ENCODE measurements at places on chromosomes 1 and 21.
A peak's percentile ranks its signal among the peaks of the same experiment; 100 is the strongest.

DNA sequence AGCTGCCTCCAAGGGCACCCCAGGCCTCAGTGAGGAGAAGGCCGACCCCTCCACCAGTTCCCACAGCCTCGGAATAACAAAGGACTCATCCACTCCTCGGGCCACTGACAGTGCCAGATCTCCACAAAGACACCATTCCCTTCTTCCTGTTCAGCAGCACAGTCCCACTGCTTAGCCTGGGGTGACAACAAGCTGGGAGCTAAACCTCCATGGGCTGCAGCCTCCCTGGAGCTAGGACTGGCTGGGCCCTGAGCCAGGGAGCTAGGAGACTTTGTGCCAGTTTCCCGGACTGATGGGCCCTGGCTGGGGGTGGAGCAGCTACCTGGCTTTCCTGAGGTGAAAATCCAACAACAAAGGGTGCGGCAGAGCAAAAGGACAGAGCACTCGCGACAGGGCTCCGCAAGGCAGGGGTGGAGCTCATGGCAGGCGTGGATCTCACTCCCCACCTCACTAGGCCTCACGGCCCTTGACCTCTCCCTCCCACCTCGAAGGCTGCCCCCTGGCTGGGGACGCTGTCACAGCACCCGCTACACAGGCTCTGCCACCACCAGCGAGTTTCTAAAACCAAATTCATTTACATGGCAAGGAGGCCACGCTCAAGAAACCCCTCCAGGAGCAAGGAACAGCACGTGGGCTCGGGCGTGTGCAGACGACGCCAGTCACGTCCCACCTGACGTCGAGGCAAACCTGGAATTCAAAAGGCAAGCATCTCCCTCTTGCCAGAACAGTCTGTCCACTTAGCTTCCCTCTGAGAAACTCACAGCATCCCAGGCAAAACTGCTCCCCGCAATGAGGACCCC, 13.8 kb downstream of the SLC35E2B start:
- DNase-seq = peak; percentile 68

GRCh38 chr1:221045842-221046831, 166.9 kb downstream of the HLX start:
- peak; percentile 10 for DNase-seq

GRCh38 chr21:33670076-33670978, 28.0 kb downstream of the ITSN1 start:
- DNase-seq = no peak

DNA sequence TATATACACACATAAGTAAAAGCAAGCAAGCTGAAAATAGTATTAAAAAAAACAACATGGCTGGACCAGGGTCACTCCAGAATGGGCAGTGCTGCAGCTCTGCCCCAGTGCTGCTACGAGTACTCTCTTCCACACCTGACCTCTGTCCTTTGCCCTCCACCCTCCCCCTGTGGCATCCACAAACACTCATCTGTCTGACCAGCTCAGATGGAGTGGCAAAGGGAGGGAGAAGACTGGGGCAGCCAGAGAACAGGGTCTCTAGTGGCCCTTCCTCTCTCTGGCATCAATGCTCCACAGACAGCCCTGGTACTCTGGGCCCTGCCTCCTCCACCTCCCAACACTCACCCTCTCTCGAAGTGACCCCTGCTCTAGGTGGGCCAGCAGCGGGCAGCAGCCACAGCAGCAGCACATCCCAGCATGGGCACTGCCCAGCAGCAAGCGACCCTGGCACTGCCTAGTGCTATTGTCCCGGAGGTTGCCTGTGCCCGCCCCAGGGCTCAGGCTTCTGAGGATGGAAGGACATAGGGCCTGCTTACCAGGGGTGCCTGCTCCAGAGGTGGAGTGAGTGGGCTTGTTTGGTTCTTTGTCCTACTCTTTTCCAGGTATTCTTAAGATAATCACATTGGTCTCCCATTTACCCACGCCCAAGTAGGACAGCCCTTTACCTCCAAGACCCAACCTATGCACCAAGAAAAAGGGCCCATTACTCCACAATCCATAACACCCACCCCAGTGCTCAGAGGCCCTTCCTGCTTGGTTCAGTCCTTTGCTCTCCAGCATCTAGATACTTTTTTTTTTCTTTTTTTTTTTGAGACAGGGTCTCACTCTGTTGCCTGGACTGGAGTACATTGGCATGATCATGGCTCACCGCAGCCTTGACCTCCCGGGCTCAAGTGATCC, 6.2 kb downstream of the ARHGEF2 start:
- no peak for DNase-seq

GRCh38 chr1:74523873-74524480, 11.6 kb upstream of the LRRC53 start:
- no peak for DNase-seq

DNA sequence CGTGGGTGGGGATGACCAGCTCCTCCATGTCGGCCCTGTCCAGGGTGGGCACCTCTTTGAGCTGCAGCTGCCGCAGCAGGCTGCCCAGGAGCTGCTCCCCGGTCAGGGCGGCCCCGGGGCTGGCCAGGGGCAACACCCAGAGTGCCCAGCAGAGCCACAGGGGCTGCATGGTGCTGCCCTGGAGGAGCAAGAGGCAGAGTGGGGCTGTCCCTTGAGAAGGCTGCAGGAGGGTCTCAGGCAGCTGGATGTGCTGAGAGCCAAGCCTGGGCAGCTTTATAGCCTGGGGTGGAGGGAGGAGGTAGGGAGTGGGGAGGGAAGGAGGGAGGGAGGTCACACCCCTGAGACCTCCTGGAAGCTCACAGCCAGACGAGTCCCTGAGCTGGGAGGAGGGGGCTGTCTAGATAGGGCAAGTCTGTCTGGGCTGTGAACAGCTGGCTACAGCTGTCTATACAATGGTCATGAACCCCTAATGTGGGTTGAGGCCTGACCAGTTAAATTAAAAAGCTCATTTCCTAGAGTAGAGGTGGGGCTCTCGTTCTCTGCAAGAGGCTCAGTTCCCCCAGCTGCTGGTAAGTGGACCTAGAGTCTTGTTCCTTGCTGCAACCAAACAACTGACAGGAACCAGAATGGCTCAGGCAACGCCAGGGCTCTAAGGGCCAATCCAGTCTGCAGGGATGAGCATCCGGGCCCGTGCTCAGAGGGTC, at the start of gene LEFTY1:
Gene LEFTY1 (minus strand): TSS at position 249 of the 704 bp plus-strand sequence. CDS start 80 bp downstream, at position 169.
- no peak for DNase-seq

GRCh38 chr1:6753320-6754140, 31.7 kb upstream of the CAMTA1 start:
- no peak for DNase-seq

DNA sequence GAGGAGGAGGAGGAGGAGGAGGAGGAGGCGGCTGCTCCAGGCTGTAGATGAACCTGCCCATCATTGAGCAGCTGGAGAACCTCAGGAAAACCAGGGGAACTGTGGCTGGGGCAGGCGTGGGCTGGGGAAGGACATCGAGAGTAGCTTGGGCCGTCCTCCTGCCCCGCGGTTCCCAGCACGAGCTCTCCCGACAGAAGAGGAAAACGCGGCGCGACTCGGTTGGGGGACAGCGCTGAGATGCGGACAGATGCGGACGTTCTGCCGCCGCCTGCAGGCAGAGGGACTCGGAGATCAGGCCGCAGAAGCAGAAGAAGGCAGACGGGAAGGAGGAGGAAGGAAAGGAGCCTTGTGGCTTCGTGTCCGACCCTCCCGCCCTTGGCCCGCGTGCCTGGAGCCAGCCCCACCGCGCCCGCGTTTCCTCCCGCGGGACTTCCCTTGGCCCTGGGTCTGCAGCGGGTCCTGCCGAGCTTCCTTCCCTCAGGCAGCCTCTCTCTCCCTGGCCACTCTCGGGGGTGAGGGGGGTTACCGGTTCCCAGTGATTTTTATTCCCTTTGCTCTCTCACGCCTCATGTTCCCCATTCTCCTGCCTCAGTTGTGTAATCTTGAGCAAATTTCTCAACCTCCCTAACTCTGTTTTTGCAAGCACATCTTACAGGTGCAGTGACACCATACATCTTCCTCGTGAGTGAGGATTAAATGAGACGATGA, 1.7 kb upstream of the TNFRSF9 start:
- peak; percentile 28 for DNase-seq

- no peak for DNase-seq
Measured at GRCh38 chr21:45579383-45580180, 37.3 kb upstream of the SLC19A1 start.

- no peak for DNase-seq
Measured at GRCh38 chr21:15992171-15992570, 262.4 kb downstream of the USP25 start.

DNA sequence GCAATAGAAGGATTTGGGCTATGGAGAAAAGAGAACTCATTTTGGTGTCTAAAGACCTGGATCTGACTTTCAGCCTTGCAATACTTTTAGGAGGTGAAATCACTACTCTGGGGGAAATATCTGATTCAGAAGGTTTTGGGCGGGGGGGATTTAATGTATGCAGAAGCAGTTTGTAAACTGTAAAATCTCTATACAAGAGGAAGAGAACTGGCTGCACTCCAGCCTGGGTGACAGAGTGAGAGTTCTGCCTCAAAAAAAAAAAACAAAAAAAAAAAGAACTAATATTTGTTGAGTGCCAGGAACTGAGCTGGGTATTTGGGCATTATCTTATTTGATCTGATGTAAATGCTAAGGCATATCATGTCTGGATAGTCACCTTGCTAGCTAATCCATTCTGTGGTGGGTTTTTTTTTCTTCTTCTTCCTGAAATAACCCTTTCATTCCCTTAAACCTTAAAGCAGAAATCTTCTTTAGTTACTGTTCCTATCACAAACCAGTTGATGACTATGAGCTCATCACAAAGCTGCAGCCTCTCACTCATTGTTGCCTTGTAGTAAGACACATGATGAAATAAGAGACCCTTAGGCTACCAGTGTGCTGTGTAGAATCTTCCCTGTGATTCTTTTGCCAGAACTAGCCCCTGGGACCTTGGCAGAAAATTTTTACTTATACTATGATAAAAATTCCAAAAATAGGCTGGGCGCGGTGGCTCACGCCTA, 35.6 kb upstream of the SLC16A1 start:
- no peak for DNase-seq

- DNase-seq = no peak
Measured at GRCh38 chr1:1540090-1540817, at the start of gene TMEM240. Gene TMEM240, minus strand, starts transcription at chr1:1540624. Its CDS starts 278 bp downstream, at chr1:1540346.

- DNase-seq = peak; percentile 71
Measured at GRCh38 chr1:226674892-226675714, 64.0 kb downstream of the ITPKB start.

- DNase-seq = no peak
Measured at GRCh38 chr1:155598842-155599331, 11.1 kb upstream of the MSTO1 start.

- DNase-seq = no peak
Measured at GRCh38 chr1:173134029-173134428, 73.1 kb downstream of the TNFSF4 start.

DNA sequence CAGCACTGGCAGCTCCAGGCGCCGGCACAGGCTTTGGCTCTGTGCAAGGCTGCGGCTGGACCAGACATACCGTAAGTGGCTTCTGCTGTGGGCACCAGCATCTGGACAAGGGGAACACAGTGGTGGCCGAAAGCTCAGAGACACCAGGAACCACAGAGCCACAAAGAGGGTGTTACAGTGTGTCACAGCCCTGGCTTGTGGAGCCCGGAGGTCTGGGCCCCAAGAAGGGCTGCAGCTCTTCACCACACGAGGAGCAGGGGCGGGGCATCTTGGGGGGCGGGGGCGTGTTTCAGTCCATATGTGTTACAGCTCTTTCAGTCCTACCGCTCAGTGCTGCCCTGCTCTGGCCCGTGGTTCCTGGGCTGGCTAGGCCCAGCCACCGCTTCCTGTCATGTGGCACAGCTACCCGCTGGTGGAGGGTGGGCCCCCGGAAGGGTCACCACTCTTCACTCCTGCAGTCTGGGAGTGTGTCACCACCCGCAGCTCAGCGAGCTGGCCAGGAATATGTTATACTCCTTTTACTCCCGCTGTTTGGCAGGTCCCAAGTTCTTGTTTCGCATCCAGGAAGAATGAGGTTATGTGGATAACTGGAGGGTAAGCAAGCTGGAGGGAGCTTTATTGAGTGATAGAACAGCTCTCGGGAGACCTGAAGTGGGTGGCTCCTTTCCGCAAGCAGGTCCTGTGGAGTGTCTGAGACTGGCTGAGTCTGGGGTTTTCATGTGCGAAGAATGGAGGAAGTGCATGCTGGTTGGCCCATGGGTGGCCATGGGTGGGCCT, 3.3 kb upstream of the LSM10 start:
- DNase-seq = no peak

DNA sequence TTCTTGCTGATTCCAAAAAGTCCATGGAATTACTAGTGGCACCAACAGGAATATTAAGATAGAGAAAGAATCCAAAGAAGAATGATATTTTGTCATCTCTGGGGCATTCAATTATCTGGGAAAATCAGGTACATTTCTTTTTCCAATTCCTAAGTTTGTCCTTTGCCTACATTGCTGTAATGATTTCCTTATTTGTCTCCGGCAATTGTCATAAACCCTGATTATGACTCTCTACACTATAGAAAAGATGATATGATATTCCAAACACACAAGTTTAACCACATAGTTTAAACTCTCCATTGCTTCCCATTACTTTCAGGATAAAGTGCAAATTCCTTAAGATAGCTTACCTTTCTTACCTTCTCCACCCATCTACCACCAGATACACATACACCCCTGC, 647.0 kb downstream of the PLPP3 start:
- no peak for DNase-seq

- no peak for DNase-seq
Measured at GRCh38 chr1:241934201-241934848, 23.2 kb upstream of the BECN2 start.

- DNase-seq = no peak
Measured at GRCh38 chr1:230191079-230191804, 124.2 kb downstream of the GALNT2 start.

DNA sequence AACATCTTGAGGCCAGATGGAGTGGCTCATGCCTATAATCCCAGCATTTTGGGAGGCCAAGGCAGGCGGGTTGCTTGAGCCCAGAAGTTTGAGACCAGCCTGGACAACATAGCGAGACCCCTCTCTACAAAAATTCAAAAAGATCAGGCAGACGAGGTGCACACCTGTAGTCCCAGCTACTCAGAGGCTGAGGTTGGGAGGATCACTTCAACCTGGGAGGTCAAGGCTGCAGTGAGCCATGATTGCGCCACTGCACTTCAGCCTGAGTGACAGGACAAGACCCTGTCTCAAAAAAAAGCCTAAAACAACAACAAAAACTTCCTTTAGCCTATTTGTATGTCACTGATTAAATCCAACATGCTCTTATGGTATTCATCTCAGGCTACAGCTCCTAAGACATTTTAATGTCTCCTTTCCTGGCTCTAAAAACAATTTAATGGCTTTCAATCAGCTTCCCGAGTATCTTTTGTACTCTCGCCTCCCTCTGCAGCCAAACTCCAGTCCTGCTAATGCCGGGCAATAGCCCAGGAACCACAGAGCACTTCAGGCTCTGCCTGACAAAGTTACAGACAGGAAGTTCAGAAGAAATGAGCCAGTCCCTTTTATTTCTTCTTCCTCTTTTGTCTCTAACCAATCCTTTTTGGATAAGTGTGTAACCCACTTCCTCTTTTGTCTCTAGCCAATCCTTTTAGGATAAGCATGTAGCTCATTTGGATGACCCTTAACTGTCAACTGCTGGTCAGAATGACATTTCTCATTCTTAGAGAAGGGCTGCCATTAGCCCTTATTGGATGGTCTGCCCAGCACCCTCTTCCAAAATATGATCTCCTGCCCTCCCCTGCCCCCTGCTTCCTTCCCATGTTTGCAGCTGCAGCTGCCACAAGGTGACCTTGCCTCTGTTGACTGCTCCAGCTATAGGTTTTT, 6.6 kb upstream of the DOP1B start:
- DNase-seq = no peak
